ENCODE measurements at places on chromosomes 3 and 15.

DNA sequence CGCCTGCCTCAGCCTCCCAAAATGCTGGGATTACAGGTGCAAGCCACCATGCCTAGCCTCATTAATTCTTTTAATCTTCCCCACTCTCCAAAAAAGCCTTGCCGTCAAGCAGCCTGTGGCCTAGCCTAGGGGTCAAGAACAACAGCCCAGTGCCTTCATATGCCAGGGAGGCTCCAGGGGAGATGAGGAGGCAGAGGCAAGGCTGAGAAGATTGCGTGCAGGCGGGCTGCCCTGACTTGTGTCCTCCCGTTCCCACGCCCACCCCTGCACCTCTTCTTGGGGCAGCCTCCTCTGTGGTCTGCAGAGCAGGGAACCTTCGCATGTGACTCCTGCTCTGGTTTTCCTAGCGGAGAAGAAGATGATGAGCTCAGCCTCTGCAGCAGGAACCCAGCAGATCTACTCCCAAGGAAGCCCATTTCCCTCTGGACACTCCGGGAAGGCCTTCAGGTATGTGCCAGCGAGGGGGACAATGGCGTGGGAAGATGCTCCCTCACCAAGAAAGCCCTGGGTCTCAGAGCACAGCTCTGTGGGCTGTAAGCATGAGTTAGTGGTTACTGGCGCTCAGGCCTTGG is 118.5 kb upstream of the ABHD17C start:
- DNase-seq: peak; percentile 22

DNA sequence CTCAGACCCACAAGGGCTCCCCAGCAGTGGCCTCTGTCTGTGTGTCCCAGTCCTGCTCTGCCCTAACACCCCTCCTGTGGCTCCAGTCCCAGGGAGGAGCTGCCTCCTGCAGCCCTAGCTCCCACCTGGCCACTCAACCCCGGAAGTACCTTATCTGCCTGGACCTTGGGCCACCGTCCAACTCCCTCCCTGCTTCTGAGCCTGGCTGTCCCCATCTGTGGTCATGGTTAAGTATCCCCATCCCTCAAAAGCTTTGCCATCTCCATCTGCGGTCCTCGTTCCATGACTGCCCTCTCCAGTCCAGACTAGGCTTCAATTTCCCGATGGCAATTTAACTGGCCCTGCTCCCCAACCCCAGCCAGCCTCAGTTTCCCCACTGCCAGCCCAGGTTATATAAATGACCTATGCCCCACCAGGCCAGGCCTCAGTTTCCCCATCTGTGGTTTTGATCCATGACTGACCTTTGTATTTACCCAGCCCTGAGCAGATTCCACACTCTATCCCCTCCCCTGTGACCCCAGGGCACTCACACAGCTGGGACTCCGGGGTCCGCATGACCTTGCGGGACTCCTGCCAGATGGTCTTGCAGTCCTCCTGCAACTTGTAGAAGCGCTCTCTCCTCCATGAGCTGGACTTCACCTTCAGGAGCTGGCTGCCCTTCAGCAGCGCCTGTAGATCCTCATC is 9.6 kb downstream of the PLCD1 start:
- DNase-seq: no peak

DNA sequence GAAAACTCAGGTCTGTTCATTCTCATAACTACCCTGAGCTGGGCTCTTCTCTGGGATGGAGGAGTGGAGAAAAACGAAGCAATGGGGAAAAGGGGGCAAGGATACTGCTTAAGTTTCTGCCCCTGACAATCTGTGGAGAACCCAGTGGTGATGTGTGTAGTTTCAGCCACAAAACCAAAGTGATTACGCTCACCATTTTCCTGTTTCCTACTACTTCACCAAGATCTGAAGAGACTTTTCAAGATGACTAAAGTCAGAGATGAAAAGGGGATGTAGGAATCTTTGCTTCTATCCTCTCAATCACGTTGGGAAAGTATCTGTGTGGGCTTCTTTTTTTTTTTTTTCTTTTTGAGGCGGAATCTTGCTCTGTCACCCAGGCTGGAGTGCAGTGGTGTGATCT is 8.3 kb upstream of the UBE2E1 start:
- no peak for DNase-seq

- no peak for DNase-seq
Measured at GRCh38 chr3:38107911-38108648, 28.8 kb downstream of the ACAA1 start.

- DNase-seq: no peak
Measured at GRCh38 chr15:51687565-51687964, 6.3 kb downstream of the SCG3 start.

- DNase-seq: no peak
Measured at GRCh38 chr15:33443708-33444107, 132.9 kb downstream of the RYR3 start.

- DNase-seq: no peak
Measured at GRCh38 chr3:18087988-18088387, 337.2 kb downstream of the SATB1 start.

DNA sequence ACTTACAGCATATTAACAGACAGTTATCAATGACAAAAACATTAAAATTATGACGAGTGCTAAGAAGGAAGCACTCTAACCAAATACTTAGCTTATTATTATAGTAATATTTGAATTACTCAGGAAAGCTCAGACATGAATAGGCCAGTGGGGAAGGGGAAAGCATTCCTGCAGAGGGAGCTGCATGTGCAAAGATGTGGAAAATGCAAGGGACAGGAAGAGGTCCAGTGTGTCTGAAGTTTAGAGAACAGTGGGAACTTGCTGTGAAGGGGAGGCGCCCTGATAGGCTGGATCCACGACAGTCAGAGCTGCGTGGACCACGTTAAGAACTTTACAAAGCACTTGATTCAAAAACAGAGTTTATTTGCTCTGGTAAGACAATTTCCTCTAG is 1.2 kb upstream of the SPICE1 start:
- DNase-seq: no peak

GRCh38 chr3:77513542-77513941 is 473.6 kb downstream of the ROBO2 start:
- DNase-seq: no peak

DNA sequence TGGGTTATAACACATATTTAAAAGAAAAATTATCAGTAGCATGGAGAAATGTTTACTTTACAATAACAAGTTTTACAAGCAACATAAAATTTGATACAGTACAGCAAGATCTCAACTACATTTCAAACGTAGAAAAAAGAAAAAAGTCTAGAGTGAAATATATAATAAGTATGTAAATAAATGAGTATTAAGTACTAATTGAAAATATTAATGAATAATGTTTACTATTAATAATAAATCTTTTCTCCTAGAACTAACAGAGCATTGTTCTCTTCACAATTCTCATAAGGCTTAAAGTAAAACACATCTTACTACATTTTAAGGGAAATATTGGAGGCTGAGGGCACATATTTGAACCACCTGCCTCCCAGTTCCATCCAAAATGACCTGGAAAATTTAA is 72.1 kb downstream of the TMEM212 start:
- no peak for DNase-seq

DNA sequence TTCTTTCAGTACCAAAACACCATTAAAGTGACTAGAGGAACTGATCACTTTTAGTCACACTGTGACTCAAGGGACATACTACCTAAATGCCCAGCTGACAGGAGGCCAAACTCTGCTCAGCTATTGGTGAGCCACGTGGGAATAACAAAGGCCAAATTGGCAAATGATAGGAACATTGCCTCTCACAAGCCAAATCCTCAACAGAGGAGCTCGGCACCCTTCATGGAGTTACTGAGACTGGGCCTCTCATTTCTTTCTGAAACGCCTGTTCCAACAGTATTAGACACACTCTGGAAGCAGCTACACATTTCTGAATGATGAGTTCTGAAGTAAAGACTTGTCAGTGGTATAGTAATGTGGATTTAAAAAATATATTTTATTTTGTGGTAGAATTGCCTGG is 166.0 kb upstream of the COL8A1 start:
- DNase-seq: no peak
